ENCODE measurements at places on chromosomes 7 and 10.

GRCh38 chr10:126568809-126569385 lies 101.6 kb downstream of the C10orf90 start:
- H3K36me3 ChIP-seq = no peaks in the 10 kb centered on the region
- peaks cover 10% of the 10 kb centered on the region for H3K4me1 ChIP-seq
- H3K27me3 ChIP-seq = no peaks in the 10 kb centered on the region
- H3K27ac ChIP-seq = no peak overlapping the region

DNA sequence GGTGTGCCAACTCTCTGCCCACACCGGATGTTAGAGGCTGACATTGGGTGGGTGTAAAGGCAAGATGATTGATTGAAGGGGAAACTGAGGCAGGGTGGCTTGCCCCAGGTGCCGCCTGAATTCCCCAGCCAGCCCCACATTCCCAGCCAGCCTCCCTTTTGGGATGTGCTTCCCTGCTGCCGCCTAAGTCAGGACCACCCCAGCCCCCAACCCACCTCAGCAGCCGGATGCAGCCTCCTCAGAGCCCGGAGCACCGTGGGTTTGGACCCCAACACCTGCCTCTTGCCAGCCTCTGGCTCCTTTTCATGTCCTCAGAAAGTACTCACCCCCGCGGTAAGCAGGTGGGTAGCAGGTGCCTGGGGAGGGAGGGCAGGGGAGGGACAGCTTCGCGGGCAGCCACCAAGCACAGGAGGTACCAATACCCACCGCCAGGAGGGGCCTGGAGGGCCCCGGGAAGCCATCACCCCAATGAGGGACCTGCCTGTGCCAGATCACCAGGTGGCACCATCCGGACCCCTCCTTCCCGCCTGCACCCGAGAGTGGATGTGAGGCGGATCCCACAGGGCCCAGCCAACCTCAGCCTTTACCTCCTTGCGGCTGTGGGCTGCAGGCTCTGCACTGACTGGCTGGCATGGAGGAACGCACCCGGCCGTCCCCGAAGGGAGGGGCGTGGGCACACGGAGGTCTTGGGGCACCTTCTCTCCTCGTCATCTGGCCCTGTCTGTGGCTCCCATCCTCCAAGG lies 60.5 kb downstream of the PWWP2B start:
- H3K27ac ChIP-seq = no peak overlapping the region
- H3K4me3 ChIP-seq = no peak overlapping the region
- no peaks in the 10 kb centered on the region for H3K4me1 ChIP-seq
- no peak for DNase-seq
- no peaks in the 10 kb centered on the region for H3K36me3 ChIP-seq

- no peak overlapping the region for H3K27ac ChIP-seq
- H3K4me3 ChIP-seq = no peak overlapping the region
- no peaks in the 10 kb centered on the region for H3K4me1 ChIP-seq
- no peaks in the 10 kb centered on the region for H3K36me3 ChIP-seq
- H3K27me3 ChIP-seq = no peaks in the 10 kb centered on the region
These were observed 571.3 kb upstream of the NRG3 start for GRCh38 chr10:81303656-81304055.

DNA sequence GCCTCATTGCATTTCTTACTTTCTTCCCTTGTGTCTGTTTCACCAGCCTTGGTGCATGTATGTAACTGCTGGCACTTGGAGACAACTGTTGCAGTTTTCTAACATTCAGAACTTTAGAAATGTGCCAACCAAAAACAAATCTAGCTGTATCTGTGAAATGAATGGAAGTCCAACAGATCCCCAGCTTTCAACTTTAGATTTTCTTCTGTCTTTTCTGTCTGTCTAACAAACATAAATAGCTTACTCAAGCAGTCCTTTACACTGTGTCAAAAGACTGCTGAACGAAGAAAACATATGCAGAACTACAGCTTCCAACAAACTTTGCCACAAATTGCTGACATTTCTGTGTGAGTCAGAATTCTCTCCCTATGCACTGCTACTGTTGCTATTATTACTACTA lies 30.9 kb downstream of the SORCS1 start:
- no peaks in the 10 kb centered on the region for H3K27me3 ChIP-seq
- no peaks in the 10 kb centered on the region for H3K4me1 ChIP-seq
- H3K27ac ChIP-seq = no peak overlapping the region
- no peaks in the 10 kb centered on the region for H3K36me3 ChIP-seq
- no peak for DNase-seq
- no peak overlapping the region for H3K4me3 ChIP-seq

DNA sequence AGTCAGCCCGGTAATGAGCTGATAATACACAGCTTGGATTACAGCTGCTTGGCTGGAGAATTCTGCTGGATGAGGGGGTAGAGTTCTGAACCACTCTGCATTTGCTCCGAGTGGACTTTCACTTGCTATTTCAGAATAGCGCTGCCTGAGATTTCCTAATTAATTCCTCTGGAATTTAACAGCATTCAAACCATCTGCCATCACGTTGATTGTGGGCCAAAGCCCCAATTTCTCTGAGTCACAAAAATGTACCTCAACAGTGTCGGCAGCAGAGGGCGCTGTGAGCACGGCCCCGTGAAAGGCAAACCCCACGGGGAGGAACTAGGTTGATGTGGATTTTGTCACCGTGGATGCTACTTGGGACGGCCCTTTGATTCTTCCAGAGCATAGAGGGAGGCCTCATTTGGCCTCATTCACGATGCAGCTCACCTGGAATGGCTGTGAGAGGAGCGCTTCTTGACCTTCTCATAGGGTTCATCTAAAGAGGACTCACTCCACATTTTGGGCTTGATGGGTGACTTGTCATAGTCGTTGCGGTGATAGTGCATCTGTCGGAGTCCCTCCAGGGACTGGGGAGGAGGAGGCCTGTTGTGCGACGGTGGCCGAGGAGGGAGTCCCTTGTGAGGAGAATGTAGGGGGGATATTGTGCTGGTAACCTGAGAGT lies 73.3 kb downstream of the PRPF18 start:
- DNase-seq = peak; percentile 22
- peaks cover 13% of the 10 kb centered on the region for H3K36me3 ChIP-seq
- no peak overlapping the region for H3K4me3 ChIP-seq
- 0 out of 2 replicates have a peak, but pooled peaks cover 1% of the 10 kb centered on the region for H3K4me1 ChIP-seq
- no peaks in the 10 kb centered on the region for H3K27me3 ChIP-seq

DNA sequence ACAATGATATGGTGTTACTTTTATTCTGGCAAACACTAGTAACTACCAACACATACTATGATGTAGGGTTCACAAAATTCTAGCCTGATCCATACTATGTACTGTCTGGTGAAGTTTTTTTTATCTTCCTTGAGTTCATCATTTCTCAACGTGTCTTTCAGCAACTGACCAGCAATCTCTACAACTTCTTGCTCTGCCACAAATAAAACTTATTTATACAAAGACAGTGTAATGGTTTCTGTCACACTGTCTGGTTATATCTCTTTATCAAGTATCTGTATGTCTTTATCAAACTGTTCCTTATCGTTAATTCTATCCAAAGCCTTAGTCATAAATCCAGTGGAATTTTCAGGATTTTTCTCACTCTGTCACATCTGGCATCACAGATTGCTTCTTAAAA lies 69.7 kb downstream of the CUL2 start:
- no peak overlapping the region for H3K4me3 ChIP-seq
- H3K4me1 ChIP-seq = no peaks in the 10 kb centered on the region
- H3K36me3 ChIP-seq = peaks cover 2% of the 10 kb centered on the region
- no peak for DNase-seq
- no peak overlapping the region for H3K27ac ChIP-seq

GRCh38 chr10:61759751-61760150 lies 97.0 kb downstream of the CABCOCO1 start:
- no peak overlapping the region for H3K27ac ChIP-seq
- no peaks in the 10 kb centered on the region for H3K36me3 ChIP-seq
- H3K4me1 ChIP-seq = no peaks in the 10 kb centered on the region

- no peaks in the 10 kb centered on the region for H3K4me1 ChIP-seq
- H3K36me3 ChIP-seq = no peaks in the 10 kb centered on the region
- no peak overlapping the region for H3K27ac ChIP-seq
- H3K4me3 ChIP-seq = no peak overlapping the region
- H3K27me3 ChIP-seq = no peaks in the 10 kb centered on the region
These were observed 70.4 kb downstream of the HERPUD2 start for GRCh38 chr7:35624299-35625186.

DNA sequence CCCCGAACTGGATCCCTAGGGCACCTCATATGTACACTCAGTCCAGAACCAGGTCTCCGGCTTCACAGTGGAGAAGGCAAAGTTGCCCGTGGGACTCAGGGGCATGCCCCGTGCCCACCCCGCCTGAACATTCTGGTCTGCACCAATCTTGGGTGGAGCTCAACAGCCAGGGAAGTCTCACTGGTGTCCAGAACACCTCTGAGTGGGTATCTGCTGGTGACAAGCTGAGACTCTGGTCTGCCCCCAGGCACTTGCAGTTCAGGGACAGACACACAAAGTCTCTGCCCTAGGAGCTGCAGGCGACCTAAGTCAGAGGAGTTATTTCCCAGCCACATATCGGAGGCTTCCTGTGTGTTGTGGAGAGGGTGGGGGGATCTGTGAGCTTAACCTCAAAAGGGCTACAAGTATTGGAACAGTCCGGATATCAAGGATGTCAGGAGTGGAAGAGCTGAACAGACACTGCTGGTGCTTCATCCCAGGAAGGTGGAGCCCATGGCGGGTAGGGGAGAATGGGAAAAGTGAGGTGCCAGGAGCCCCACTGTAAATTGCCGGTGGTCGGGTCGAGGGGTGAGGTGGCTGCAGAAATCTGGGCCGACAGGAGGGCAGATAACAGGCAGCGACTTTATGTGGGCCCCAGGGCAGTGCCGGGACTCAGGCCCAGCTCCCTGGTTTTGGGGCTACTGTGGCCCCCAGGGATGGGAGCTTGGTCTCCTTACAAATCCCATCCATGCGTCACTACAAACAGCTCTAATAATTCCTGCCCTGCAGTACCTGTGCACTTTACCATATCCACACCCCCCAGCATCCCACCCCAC lies 8.6 kb upstream of the TLX1 start:
- H3K27me3 ChIP-seq = peaks cover 89% of the 10 kb centered on the region
- H3K36me3 ChIP-seq = no peaks in the 10 kb centered on the region
- H3K4me1 ChIP-seq = no peaks in the 10 kb centered on the region
- no peak overlapping the region for H3K27ac ChIP-seq

DNA sequence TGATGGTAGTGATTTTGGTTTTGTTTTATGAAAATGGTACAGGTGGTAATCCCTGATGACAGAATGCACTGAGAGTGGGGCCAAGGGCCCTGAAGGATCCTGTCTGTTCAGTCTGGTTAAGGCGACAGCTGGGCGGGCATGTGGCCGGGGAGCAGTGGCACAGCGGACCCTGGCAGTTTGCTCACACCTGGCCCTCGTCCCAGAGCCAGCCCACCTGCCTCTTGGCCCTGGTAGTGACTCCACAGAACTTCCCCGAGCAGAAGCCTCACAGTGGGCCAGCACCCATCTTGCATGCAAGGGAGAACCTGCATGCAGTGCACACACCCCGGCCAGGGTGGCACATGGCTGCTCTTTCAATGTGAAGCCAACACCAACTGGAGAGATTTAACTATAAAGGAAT lies 82.8 kb downstream of the ALOX5 start:
- H3K27me3 ChIP-seq = no peaks in the 10 kb centered on the region
- H3K36me3 ChIP-seq = no peaks in the 10 kb centered on the region
- H3K27ac ChIP-seq = no peak overlapping the region
- H3K4me3 ChIP-seq = no peak overlapping the region

DNA sequence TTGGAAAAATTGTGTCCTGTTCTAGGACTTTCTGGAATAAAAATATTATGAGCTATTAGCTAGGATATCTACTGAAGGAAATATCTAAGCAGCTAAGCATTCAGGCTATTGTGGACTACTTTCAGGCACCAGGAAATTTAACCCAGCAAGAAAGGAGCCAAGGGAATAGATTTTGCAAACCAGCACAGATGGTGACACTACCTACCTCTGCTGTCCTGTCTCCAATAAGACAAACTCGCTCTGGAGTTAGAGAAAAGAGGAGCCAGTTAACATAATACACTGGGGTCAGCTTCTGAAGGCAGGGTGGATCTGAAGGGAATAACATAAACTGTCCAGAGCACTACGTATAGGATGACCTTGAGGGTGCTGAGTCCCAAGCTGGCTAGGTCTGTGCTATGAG lies 223.7 kb upstream of the PRSS58 start:
- H3K27me3 ChIP-seq = no peaks in the 10 kb centered on the region
- H3K4me1 ChIP-seq = 0 out of 2 replicates have a peak, but pooled peaks cover 2% of the 10 kb centered on the region
- no peak for DNase-seq

DNA sequence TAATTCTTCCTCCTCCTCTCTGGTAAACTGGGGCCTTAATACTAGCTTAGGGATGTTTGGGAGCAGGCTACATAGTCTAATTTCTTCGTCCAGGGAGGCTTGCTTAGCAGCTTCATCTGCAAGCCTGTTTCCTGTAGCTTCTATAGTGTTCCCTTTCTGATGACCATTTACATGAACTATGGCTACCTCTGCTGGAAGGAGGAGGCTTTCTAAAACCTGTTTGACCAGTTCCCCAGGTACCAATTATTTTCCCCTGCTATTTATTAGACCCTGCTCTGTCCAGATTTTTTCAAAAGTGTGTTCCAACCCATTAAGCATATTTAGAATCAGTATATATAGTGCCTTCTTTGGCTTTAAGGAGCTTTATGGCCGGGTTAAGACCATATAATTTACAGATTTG lies 38.8 kb upstream of the DNAH11 start:
- no peaks in the 10 kb centered on the region for H3K36me3 ChIP-seq
- H3K4me3 ChIP-seq = no peak overlapping the region
- no peaks in the 10 kb centered on the region for H3K27me3 ChIP-seq
- no peak overlapping the region for H3K27ac ChIP-seq

GRCh38 chr10:11252887-11253286 lies 235.2 kb downstream of the CELF2 start:
- H3K4me1 ChIP-seq = peaks cover 2% of the 10 kb centered on the region
- H3K4me3 ChIP-seq = no peak overlapping the region
- no peak for DNase-seq
- H3K27me3 ChIP-seq = no peaks in the 10 kb centered on the region
- no peaks in the 10 kb centered on the region for H3K36me3 ChIP-seq

- H3K27ac ChIP-seq = no peak overlapping the region
- no peaks in the 10 kb centered on the region for H3K27me3 ChIP-seq
- H3K36me3 ChIP-seq = no peaks in the 10 kb centered on the region
- no peaks in the 10 kb centered on the region for H3K4me1 ChIP-seq
These were observed 25.9 kb downstream of the PRKG1 start for GRCh38 chr10:51100221-51100620.
